CD4-positive, alpha-beta T cell treated with Interleukin-10 for 1 hour (primary cell): ENCODE measurements at places on chromosomes 2 and 18.

DNA sequence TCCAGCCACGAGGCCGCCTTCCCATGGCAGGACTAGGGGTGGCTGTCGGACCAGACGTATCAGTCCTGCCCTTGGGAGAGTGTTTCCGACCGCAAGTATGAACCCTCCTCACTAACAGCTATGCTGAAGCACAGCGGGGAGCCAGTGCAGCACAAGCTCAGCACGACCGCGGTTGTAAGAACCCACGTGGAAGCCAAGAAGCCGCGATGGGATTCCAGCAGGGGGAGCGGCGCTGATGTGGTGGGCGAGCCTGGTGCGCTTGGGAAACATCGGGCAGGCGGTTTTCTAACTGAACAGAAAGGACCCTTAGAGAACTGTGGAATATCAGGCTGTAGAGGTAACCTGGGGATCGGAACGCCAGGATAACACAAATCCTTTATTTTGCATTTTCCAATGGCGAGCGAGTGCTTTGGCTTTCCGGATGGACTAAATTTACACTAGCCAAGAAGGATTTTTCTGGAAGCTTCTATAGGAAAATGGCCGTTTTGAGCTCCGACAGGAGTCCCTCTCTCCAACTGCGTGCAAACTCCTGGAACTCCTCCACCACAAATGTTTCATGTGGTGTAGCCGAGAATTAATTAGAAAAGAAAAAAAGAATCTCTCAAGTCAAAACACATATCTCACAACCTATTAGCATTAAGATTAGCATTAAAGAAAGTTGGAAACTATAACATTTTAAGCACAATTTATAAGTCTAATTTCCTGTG, 132.0 kb upstream of the MYCN start:
- no peak for DNase-seq

DNA sequence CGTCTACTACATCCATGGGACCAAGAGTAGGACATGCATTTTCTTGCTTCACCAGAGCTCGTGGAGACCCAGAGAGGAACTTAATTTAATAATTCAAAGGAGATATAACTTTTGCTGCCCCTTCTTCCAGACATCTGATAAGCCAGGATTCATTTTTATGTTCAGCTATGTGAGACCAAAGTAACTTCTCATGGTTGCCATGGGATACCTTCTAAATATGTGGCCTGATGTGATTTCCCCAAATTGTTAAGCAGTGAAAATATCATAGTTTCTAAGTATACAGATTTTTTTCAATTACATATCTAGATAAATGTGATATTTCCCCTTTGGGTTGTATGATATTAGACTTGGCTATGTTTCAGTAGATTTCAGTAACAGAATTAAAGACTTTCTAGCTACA, 185.5 kb upstream of the FN1 start:
- no peak for DNase-seq

DNA sequence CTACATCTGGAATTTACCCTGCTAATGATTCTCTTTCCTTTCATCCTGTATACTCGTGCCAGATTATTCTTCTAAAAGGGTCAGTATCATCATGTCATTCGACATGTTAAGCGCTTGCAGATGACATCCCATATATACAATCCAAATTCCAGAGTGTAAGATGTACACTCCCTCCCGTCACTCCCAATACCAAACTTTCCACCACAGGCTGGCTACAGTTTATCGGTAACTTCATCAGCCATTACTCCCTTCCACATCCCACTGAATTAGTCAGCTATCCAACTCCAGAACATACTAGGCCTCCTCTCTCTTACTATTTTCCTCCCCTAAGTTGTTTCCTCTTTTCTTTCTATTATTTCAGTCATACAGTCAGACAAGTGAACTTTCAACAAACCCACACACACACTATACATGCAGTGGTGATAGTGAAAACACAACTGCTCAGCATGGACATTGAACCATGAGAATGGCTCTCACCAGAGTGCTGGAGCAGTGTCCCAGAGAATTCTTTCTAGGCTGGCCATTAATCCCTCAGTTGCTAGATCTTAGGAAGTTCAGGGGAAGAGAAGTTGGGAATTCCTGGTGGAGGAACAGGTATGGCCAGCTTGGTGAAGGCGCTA, 10.6 kb upstream of the NMI start:
- DNase-seq: no peak

DNA sequence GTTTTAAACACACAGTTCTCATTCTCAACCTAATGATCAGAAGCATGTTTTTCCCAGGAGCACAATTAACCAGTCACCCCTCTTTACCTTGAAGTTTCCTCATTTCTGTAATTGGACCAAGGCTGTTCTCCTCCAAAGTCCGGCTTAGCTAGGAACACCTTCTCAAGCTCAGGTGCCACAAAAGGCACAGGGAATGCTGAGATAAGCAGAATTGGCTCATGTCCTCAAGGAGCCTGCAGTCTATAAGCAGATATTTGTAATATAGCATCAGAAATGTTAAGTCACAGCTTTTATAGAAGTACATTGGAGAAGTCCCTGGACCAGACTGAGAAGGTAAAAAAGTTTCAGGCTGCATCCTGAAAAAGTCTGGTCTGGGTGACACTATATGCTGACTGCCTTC, 20.7 kb downstream of the OSR1 start:
- no peak for DNase-seq

GRCh38 chr2:109701362-109701761, 87.2 kb downstream of the SOWAHC start:
- DNase-seq: no peak
